Left cardiac atrium (tissue), 4 donors: ENCODE measurements at places on chromosomes 6 and 20. TPM values are rescaled to one million over a fixed set of nuclear protein-coding genes. Genes with fewer than 3 reads are reported as not detected.

DNA sequence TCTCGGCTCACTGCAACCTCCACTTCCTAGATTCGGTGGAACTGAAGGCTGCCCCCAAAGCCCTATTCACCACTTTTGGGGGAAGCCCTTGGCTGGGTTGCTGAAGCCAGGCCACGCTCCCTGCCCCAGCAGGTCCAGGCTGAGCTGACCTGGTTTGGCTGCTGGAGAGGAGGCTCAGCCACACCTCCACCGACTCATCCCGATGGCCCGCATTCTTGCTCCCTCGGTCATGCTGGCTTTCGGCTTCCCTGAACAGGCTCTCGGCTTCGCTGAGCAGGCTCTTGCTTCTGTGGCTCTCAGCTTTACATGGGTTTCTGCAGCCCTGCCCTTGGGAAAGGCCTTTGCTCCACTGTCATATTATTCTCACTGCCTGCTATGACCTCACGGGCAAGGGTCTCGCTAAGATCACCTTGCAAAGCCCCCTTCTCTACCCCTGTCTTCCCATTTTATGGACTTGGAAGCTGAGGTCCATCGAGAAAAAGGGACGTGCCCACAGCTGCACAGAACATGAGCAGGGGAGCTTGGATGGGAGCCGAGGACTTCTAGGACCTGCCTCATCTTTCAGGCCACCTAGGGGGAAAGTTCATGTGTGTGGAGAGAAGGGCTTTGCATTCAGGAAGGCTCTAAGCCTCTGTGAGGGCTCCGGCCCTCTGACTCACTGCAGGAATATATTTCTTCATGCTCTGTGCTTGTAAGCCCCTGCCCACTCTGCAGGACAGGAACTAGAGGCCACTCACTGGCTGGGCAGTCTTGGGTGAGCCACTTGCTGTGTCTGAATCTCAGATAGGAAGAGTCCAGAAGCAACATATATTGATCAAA lies 15.6 kb downstream of the ARHGAP40 start:
- no peak for DNase-seq

DNA sequence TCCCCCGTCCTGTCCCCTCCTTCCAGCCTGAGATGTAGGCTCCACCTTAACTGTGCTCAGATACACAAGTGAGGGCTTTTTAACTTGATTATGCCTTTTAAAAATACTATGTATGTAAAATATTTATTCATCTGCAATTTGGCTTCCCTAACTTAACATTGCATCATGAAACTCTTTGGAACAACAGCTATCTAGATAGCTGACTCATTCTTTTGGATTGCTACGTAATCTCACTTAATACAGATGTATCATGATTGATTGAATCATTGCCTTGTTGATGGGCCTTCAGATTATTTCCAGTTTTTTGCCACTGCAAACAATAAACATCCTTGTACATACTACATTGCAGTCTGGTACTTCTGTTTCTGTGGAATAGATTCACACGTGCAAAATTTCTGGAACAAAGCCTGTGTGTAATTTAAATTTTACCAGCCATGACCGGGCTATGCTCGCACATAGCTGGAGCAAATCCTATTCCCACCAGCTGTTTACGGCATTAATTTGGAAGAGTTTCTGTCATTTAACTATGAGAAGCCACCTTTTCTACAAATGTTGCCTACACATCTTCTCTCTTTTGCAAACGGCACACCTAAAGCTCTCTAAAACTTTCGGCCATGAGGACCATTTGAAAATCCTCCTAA lies 6.5 kb downstream of the PRND start:
- DNase-seq: no peak

DNA sequence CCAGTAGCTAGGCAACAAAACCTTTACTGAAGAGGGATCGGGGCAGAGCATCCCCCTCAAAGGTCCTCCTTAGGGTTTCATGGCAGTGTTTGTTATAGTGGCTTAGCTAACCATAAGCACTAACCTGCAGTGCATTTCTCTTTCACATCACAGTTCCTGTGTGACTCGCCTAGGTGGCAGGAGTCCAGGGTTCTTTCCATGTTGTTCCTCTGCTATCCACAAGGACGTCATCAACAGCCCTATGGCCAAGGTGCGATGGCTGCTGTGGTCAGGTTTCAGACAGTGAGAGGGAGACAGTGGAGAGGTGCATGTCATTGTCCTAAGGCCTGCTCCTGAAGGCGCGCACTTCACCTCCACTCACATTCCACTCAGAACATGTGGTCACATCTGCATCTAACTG lies 38.8 kb upstream of the FOXA2 start:
- DNase-seq: no peak

- DNase-seq: no peak
Measured at GRCh38 chr6:34489207-34489805, 23.4 kb downstream of the PACSIN1 start.

DNA sequence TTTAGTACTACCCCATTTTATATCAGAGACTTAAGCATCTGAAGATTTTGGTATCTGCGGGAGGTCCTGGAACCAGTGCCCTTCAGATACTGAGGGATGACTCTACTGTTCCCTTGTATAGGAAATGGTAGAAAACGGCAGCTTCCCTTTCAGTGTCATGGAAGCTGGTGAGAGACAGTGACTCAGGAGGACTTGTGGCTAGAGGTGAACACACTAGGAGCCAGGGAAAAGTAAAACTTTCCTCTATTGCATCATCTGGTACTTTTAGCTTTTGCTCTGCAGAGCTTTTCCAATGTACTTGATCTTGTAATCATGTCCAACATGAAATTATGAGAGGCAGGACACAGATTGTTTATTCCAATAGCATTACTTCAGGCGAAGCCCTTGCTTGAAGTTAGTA lies 45.0 kb downstream of the RNF144B start:
- no peak for DNase-seq

DNA sequence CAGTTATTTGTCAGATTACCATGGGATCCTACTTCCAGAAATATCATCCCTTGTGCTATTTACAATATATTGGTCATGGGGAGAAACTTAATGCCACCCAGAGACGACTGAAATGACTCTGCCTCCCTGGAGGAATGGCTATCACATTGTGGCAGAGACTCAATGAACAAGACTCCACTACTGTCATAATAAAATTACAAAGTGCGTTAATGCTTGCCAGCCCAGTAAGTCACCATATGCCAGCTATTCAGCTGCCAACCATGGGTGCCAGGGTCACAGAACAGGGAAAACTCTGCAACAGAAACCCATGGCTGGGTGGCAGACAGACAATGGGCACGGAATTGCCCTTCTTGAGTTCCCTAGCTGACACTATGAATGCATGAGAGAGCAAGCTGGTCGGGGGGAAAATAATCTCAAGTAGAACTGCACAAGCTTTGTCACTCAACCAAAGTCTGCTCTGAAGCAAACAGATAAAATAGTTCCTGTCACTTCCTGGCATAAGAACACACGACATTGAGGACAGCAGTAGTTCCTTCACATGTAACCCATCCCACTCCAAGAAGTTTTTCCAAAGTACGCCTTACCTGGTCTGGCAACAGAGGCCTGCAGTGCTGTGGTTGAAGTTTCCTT lies 32.1 kb downstream of the TP53INP2 start:
- no peak for DNase-seq

- DNase-seq: no peak
Measured at GRCh38 chr6:30077218-30077617, 1.6 kb upstream of the RNF39 start.

EPB41L1 gene
- 32.1 TPM for total RNA-seq

MTG2 gene
- total RNA-seq: 19.1 TPM

LY6G6F gene
- total RNA-seq: not detected

HTR1E gene
- total RNA-seq: not detected
